ENCODE measurements at places on chromosomes 11 and 22.

GRCh38 chr22:35835998-35836691 is 118.5 kb downstream of the APOL5 start:
- DNase-seq = peak; percentile 70

GRCh38 chr11:25859776-25860175 is 472.2 kb upstream of the ANO3 start:
- no peak for DNase-seq

GRCh38 chr11:99069856-99070444 is 49.2 kb downstream of the CNTN5 start:
- peak; percentile 67 for DNase-seq

DNA sequence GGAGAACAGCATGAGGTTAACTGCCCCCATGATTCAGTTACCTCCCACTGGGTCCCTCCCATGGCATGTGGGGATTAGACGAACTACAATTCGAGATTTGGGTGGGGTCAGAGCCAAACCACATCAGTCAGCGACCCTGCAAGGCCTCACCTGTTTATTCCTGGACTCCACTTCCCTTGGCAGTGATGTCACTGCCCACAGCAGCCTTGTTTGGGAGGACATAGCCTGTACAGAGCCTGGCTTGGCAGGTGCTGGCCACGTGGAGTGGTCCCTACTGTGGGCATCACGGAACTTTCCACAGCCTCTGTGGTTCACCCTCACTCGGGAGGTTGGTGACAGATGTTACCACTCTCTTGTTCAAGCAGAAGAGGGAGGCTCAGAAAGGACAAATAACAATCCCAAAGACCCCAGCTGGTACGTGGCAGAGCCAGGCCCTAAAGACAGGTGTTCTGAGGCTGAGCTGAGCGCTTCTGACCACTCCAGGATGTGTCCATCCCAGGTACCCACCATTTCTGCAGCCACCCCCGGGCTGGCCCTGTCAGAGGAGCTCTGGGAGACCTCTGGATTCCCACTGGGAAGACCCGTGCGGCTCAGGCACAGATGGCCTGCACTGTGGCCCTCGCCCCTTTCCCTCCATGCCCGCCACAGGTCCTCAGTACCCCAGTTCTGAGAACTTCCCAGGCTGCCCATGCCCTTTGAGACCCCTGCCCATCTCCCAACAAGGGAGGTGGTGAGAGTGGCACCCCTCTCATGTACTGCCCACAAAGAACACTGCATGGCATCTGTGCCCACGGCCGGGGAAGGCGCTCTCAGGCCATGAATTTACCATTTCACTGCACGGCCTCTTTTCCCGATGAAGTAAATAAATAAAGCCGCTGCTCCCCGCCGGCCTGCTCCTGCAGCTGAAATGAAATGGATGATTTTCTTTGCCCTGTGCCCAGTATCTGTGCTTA is 605.8 kb downstream of the TBC1D22A start:
- DNase-seq = peak; percentile 5

- DNase-seq = no peak
Observed at GRCh38 chr11:110513259-110513801, 83.6 kb downstream of the FDX1 start.

GRCh38 chr11:133697161-133697560 is 148.2 kb downstream of the SPATA19 start:
- DNase-seq = peak; percentile 2

GRCh38 chr11:69892986-69893555 is 73.9 kb upstream of the FGF3 start:
- DNase-seq = no peak
